ENCODE measurements at places on chromosomes 12 and 14.

GRCh38 chr12:85374981-85375380 lies 95.0 kb downstream of the ALX1 start:
- DNase-seq, result no peak

DNA sequence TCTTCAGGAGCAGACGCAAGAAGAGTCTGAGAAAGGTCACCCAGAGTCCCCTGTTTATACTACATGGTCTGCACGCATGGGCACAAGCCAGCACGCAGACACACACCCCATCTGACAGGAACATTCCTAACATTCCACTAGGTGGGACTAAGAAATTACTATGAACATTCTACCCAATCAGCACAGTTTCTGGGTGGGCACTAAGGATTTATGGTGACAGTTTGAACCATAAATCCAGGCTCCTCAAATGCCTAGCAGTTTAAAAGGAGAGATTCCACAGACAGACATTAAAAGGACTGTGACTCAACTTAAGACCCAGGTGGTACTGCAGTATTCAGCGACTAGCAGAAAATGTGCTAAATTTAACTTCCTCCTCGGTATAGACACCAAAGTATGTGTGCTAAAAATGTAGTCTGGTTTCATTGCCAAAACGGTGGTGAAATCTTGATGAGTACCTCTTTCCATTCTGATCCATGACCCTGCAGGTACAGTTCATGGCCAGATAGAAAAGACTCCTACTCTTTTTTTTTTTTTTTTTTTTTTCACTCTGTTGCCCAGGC lies 16.2 kb downstream of the ABHD4 start:
- no peak for DNase-seq

GRCh38 chr12:32444895-32445294 lies 45.5 kb downstream of the FGD4 start:
- DNase-seq, result no peak

- no peak for DNase-seq
These were observed 1426.9 kb downstream of the AACS start for GRCh38 chr12:126492181-126492580.

DNA sequence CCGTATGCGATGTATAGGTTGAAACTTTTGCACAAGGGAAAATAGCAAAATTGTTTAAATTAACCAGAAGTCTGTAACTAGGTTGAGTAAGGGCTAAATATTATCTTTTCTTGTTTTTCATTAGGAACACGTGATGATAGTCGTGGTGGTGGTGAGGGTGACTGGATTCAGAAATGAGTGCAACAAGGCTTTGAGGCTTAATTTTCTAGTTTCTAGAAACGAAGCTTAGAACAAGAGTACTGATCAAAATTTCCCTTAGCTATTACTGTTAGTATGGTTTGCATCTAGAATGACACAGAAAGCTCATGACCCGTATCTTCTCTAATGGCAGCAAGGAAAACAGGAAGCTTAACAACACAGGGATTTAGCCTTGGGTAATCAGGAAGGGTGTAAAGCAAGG lies 7.0 kb downstream of the SLIRP start:
- no peak for DNase-seq

All from activated T-cell treated with anti-CD3 and anti-CD28 coated beads for 1 hour (primary cell).